ENCODE measurements at places on chromosomes 13 and 19. TPM values are rescaled to one million over a fixed set of nuclear protein-coding genes. Genes with fewer than 3 reads are reported as not detected.

SMARCA4 gene
- 244 TPM for total RNA-seq

PROSER3 gene
- total RNA-seq: 34.6 TPM

- DNase-seq: no peak
- H3K4me1 ChIP-seq: no peaks in the 10 kb centered on the region
- H3K4me3 ChIP-seq: no peak overlapping the region
Observed at GRCh38 chr13:18992791-18993190, 188.8 kb downstream of the TUBA3C start.

GRCh38 chr19:45103508-45104319 is 10.7 kb downstream of the PPP1R37 start:
- no peak for DNase-seq
- no peaks in the 10 kb centered on the region for H3K36me3 ChIP-seq
- peak overlapping the region; percentile 63 for H3K4me3 ChIP-seq

- no peaks in the 10 kb centered on the region for H3K27me3 ChIP-seq
- no peak overlapping the region for H3K27ac ChIP-seq
- peaks cover 21% of the 10 kb centered on the region for H3K36me3 ChIP-seq
- no peak for DNase-seq
- no peaks in the 10 kb centered on the region for H3K4me1 ChIP-seq
Observed at GRCh38 chr13:21522847-21523246, 63.7 kb upstream of the ZDHHC20 start.

DNA sequence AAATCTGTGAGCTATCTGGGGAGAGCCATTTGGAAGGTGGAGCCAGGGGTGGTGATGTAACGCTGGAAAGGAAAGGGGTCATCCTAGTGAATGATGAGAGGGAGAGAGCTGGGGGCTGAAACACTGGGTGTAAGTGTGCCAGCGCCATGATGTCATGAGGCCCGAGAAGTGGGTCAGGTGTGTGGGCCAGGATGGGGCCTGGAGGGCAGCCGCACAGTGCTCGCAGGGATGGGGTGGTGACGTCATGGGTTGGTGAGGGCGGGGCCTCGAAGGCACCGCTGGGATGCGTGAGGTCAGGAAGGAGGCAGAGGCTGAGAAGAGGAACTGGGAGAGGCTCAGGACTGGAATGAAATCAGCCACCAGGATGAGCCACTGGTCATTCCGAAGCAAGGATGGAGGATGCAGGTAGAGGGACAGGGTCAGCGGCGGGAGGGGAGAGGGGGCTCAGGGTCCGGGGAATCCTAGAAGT is 4.4 kb downstream of the CCDC61 start:
- peak overlapping the region; percentile 86 for H3K4me3 ChIP-seq
- no peak for DNase-seq
- H3K36me3 ChIP-seq: peaks cover 3% of the 10 kb centered on the region
- peaks cover 19% of the 10 kb centered on the region for H3K27me3 ChIP-seq

DNA sequence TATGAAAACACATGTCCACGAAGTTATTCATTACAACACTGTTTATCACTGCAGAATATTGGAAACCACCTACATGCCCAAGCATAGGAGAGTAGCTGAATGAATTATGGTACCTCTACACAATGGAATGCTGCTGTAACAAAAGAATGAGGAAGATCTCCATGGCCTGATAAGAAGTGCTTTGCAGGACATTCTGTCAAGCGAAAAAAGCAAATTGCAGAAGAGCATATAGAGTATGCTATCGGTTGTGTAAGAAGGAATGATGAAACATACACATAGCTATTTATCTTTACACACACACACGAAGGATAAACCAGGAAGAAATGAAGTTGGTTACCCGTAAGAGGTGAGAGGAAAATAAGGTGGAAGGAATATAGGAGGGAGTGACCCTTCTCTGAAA is 37.5 kb upstream of the CEACAM20 start:
- peaks cover 23% of the 10 kb centered on the region for H3K27me3 ChIP-seq
- peaks cover 5% of the 10 kb centered on the region for H3K4me1 ChIP-seq
- H3K27ac ChIP-seq: peak overlapping the region; percentile 78
- H3K36me3 ChIP-seq: no peaks in the 10 kb centered on the region
- no peak for DNase-seq
- H3K4me3 ChIP-seq: no peak overlapping the region

- DNase-seq: no peak
- no peak overlapping the region for H3K27ac ChIP-seq
- peaks cover 23% of the 10 kb centered on the region for H3K27me3 ChIP-seq
- no peak overlapping the region for H3K4me3 ChIP-seq
Observed at GRCh38 chr19:47476438-47476972, 4.8 kb upstream of the SLC8A2 start.
